ENCODE measurements at places on chromosomes 5 and 9. TPM values are rescaled to one million over a fixed set of nuclear protein-coding genes. Genes with fewer than 3 reads are reported as not detected.

GRCh38 chr9:37575511-37575914, 667 bp downstream of the FBXO10 start:
- no peaks in the 10 kb centered on the region for H3K27me3 ChIP-seq
- no peak for DNase-seq
- H3K27ac ChIP-seq, result peak overlapping the region; percentile 79
- peak overlapping the region; percentile 93 for H3K4me3 ChIP-seq

GRCh38 chr9:112224401-112225289, 49.5 kb upstream of the SUSD1 start:
- no peak overlapping the region for H3K4me3 ChIP-seq
- DNase-seq, result no peak
- no peak overlapping the region for H3K27ac ChIP-seq
- H3K36me3 ChIP-seq, result peaks cover 14% of the 10 kb centered on the region

DNA sequence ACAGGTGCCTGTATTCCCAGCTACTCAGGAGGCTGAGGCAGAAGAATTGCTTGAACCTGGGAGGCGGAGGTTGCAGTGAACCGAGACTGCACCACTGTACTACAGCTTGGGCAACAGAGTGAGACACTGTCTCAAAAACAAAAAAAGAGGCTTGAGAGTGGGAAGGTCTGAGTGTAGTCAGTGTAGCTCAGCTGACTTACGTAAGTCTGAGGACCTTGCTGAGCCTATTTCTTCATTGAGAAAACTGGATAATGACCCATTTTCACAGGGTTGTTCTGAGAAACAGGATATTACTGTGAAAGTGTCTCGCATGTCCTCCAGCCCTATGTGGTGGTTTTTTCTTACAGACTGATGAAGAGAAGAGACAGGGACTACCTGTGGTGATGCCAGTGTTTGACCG, 66.7 kb downstream of the WDR41 start:
- peak overlapping the region; percentile 73 for H3K27ac ChIP-seq
- H3K4me3 ChIP-seq, result no peak overlapping the region
- DNase-seq, result no peak
- no peaks in the 10 kb centered on the region for H3K36me3 ChIP-seq
- no peaks in the 10 kb centered on the region for H3K27me3 ChIP-seq

DNA sequence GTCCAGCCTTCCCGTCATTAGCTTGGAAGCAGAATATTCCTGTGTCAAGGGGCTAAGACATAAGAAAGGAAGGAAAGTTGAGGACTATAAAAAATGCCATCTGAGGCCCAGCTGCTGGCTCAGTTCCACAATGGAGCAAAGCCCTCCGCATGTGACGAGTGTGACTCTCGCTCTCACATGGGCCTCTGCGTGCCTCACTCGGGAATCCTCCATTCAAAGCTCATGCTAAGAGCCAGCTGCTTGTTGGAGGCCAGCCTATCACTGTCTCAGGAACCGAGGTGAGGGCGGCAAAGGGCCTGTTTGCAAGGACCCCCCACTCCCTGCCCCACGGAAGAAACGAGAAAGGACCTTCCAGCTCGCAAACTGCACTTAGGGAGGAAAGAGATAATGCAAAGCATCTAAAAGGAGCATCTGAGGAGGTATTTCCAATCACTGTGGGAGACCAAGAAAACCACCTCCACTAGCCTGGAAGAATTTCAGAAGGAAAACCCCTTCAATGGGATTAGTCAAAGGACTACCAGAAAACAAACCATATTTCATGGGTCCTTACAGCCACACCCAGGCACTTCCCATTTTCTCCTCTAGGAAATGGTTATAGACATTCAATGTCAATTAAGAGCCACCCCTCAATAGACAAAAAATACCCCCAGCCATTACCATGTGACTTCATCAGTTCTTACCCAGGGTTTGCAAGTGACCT, 95.3 kb downstream of the PRRT1B start:
- no peak overlapping the region for H3K4me3 ChIP-seq
- DNase-seq, result no peak
- H3K4me1 ChIP-seq, result peaks cover 12% of the 10 kb centered on the region
- peak overlapping the region; percentile 43 for H3K27ac ChIP-seq
- H3K27me3 ChIP-seq, result no peaks in the 10 kb centered on the region

DNA sequence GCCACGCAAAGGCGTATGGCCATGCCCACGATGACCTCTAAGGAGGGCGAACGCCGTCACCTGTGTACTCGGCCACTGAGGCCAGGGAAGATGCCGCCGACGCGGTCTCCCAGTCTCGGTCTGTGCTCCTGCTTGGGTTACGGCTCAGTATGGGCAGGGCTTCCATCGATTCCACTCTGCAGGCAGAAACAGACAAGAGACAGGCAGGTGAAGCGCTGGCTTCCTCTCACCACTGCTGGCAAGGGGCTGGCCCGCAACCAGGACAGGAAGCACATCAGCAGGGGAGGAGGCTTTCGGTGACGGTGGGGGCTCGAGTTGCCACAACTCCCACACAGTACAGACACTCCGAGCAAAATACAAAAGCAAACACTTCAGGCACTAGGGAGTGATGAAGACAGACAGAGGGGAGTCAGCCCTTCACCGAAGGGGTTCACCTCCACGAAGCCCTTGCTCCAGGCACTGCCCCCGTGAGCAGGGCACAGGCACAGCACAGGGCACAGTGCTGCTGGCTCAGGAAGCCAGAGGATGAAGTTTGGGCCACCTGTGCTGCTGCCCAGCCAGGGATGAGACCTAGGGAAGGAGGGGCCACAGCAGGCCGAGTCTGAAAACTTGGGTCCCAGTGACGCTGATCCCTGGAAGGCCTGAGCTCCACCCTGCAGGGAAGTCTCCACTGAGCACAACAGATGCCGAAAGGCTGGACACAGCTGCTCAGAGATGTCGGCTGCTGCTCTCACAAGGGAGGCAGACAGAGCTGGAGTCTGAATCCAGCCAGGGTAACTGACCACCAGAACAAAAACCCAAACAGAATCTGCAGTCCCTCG, 91.3 kb downstream of the CAMSAP1 start:
- no peak for DNase-seq
- no peak overlapping the region for H3K4me3 ChIP-seq
- H3K4me1 ChIP-seq, result no peaks in the 10 kb centered on the region

- peaks cover 12% of the 10 kb centered on the region for H3K36me3 ChIP-seq
- no peak for DNase-seq
- no peak overlapping the region for H3K4me3 ChIP-seq
- H3K4me1 ChIP-seq, result peaks cover under 1% of the 10 kb centered on the region
Measured at GRCh38 chr9:126504977-126505455, 108.7 kb upstream of the LMX1B start.

The CERCAM gene
- 51.8 TPM for total RNA-seq

DNA sequence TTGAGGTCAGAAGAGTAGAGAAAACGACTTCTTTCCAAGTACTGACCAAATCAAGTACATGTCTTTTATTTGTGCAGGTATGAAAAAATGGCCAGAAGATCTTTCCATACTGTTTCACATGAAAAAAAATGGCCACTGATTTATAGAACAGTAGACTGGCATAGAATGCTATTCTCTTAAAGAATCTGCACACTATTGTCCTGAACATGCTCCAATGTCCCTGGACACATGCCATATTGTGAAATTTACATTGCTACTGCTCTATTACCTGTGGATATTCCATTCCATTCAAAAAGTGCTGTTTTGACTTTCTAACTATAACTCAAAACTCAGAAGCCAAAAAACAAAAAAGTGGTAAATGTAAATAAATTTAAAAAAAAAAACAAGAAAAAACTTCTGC, 60.6 kb downstream of the FBXL17 start:
- no peaks in the 10 kb centered on the region for H3K4me1 ChIP-seq
- no peak overlapping the region for H3K4me3 ChIP-seq
- no peak for DNase-seq
- no peak overlapping the region for H3K27ac ChIP-seq
- H3K27me3 ChIP-seq, result no peaks in the 10 kb centered on the region

- H3K27ac ChIP-seq, result no peak overlapping the region
- no peak for DNase-seq
- H3K4me3 ChIP-seq, result no peak overlapping the region
- no peaks in the 10 kb centered on the region for H3K4me1 ChIP-seq
- H3K36me3 ChIP-seq, result no peaks in the 10 kb centered on the region
Measured at GRCh38 chr9:101307524-101308213, 77.1 kb downstream of the BAAT start.

The NELFB gene
- total RNA-seq, result 40.6 TPM

- no peak overlapping the region for H3K27ac ChIP-seq
- no peak for DNase-seq
- no peaks in the 10 kb centered on the region for H3K36me3 ChIP-seq
- no peaks in the 10 kb centered on the region for H3K4me1 ChIP-seq
- peak overlapping the region; percentile 3 for H3K4me3 ChIP-seq
- H3K27me3 ChIP-seq, result no peaks in the 10 kb centered on the region
Measured at GRCh38 chr9:91162311-91162710, 199.4 kb downstream of the AUH start.

GRCh38 chr9:115923903-115924668, 229.5 kb upstream of the PAPPA start:
- H3K36me3 ChIP-seq, result no peaks in the 10 kb centered on the region
- DNase-seq, result no peak
- no peaks in the 10 kb centered on the region for H3K27me3 ChIP-seq

The AFAP1L1 gene
- total RNA-seq, result 10.4 TPM

DNA sequence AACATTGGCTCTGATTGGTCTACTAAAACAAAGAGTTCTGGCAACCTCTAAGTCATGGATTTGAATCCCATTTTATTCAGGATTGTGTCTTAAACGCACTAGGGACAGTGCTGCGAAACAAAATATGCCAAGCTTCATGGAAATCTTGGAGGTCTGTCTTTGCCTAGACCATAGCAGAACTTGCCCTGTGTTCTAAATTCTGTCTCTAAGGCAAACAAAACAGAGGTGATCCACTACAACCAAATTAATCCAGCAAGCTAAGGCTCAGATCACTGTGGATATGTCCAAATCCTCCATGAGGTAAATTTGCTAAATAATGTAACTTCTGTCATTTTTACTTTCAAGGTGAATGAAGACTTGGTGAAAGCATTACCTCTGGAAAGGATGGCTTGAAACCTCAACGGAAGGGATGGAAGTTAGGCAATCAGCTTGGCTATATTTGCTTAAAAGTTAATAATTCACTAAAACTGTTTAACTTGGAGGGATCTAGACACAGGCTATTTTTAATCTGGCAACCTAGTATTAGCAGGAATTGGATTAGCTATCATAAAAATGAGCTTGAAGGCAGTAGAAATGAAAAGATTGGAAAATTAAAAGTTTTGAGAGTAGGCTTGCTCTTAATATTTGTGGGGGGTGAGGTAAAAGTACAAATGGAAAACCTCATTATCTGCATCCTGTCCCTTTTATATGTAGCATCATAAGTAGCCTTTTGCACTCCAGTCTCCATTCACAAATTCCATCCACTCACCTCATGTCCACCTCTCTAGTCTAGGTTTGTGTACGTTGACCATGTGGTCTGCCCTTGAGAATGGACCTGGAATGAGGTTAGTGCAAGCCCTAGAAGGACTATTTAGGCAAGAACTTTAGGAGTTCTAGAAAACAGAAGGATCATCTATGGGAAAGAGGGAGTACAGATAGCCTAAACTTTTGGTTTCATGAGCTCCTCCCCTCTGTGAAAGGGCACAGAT, 176.2 kb downstream of the SMC2 start:
- peaks cover 4% of the 10 kb centered on the region for H3K4me1 ChIP-seq
- H3K36me3 ChIP-seq, result no peaks in the 10 kb centered on the region
- peak overlapping the region; percentile 9 for H3K4me3 ChIP-seq

- H3K36me3 ChIP-seq, result no peaks in the 10 kb centered on the region
- no peak for DNase-seq
- no peaks in the 10 kb centered on the region for H3K4me1 ChIP-seq
- H3K4me3 ChIP-seq, result no peak overlapping the region
Measured at GRCh38 chr5:115336201-115336720, 39.8 kb upstream of the CCDC112 start.

GRCh38 chr9:33840381-33840780, 23.4 kb downstream of the UBE2R2 start:
- H3K4me1 ChIP-seq, result peaks cover 53% of the 10 kb centered on the region
- no peaks in the 10 kb centered on the region for H3K27me3 ChIP-seq
- H3K36me3 ChIP-seq, result no peaks in the 10 kb centered on the region
- H3K4me3 ChIP-seq, result no peak overlapping the region
- H3K27ac ChIP-seq, result no peak overlapping the region
- DNase-seq, result no peak

GRCh38 chr9:37747271-37747753, 6.3 kb upstream of the TRMT10B start:
- H3K36me3 ChIP-seq, result no peaks in the 10 kb centered on the region
- no peaks in the 10 kb centered on the region for H3K4me1 ChIP-seq
- H3K27ac ChIP-seq, result no peak overlapping the region
- DNase-seq, result no peak
- no peak overlapping the region for H3K4me3 ChIP-seq

The SPATA31D4 gene
- total RNA-seq, result not detected

DNA sequence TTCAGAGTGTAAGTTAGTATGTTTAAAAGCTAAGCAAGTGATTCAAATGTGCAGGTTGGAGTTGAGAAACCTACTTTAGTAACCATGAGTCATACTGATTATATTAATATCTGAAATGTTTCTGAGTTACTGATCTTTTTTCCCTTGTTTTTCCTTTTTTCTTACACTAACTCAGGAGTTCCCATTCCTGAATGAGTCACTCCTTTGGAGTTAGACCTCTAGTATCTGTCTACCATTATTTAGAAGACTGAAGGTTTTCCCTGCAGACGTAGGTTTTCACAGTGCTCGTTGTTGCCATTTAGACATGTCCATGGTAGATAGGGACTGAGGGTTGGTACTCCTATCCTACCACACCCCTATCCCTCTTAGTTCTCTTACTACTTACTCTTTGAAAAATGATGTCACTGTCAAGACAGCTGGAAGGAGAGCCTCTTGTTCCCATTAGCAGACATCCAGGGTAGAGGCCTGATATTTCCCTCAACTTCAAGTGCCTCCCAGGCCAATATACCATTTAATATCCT, 20.2 kb downstream of the OCLN start:
- DNase-seq, result no peak
- H3K36me3 ChIP-seq, result no peaks in the 10 kb centered on the region
- H3K27ac ChIP-seq, result no peak overlapping the region
- peaks cover 5% of the 10 kb centered on the region for H3K4me1 ChIP-seq

DNA sequence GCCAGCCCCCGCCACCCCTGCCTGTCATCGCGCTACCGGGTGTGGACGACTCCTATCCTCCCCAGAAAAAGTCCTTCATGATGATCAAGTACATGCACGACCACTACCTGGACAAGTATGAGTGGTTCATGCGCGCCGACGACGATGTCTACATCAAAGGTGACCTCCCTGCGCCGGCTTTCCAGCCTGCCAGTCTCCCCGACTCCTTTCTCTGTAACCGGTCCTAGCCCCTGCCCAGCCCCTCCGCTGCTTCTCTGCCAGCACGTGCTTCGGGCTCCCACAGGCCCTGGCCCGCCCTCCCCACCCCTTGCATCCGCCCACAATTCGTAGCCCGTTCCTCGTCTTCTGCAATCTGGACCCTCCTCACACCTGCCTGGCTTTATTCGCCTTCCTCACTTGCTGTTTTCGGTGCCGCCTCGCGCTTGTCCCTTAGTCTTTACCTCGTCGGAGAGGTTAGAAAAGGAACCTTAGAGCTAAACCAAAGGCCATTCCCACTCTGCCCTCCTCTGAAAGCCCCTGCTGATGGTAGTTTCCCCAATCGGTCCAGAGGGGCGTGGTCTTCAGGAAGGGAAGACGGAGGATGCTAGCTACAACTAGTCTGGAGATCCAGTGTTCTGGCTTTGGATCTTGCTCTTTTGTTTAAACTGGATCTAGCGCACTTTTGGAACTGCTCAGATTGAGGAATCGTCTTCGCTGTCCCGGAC, 1.4 kb downstream of the CHSY3 start:
- peak overlapping the region; percentile 84 for H3K4me3 ChIP-seq
- no peaks in the 10 kb centered on the region for H3K36me3 ChIP-seq
- H3K4me1 ChIP-seq, result peaks cover 18% of the 10 kb centered on the region
- DNase-seq, result no peak
- peak overlapping the region; percentile 97 for H3K27ac ChIP-seq

The SOX30 gene
- not detected for total RNA-seq
